Motor neuron (in vitro differentiated cells): ENCODE measurements at places on chromosomes 3 and 15. TPM values are rescaled to one million over a fixed set of nuclear protein-coding genes. Genes with fewer than 3 reads are reported as not detected.
A peak's percentile ranks its signal among the peaks of the same experiment; 100 is the strongest.

DNA sequence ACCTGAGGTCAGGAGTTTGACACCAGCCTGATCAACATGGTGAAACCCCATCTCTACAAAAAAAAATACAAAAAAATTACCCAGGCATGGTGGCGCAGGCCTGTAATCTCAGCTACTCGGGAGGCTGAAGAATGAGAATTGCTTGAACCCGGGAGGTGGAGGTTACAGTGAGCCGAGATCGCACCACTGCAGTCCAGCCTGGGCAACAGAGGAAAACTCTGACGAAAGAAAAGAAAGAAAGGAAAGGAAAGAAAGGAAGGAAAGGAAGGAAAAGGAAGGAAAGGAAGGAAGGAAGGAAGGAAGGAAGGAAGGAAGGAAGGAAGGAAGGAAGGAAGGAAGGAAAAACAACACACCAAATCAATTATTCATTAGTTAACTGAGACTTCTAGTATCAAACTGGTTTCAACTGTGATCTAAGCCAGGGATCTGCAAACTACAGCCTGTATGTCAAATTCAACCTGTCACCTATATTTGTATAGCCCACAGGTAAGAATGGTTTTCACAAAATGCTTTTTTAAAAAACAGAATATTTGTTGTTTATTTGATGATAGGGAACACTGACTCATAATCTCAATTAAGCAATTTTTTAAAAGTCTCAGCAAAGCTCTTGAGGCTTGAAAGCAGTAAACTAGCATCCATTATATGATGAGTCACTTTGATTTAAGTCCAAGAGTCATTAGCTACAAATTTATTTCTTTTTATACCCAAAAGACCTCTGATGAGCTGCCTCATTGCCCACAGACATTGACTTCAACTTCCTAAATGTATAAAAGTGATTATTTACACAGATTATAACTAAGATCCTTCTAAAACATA lies 127.6 kb downstream of the TBL1XR1 start:
- no peak for ATAC-seq

DNA sequence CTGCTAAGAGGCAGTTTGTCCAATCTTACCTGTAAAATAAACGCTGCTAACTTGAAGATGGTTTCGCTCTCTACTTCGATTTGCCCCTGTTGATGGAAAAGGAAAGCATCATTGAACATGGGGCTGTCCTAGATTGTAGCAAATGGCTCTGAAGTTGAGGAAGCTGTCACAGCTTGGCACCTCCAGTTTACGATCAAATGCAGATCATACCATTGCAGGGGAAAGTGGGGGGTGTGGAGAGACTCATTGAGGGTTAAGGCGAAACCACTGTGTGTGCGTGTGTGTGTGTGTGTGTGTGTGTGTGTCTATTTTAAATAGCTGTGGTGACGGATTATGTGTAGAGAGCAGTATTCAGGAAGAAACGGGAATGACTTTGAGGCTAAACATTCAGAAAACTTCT lies 127.6 kb upstream of the LMOD3 start:
- peak; percentile 92 for ATAC-seq

DNA sequence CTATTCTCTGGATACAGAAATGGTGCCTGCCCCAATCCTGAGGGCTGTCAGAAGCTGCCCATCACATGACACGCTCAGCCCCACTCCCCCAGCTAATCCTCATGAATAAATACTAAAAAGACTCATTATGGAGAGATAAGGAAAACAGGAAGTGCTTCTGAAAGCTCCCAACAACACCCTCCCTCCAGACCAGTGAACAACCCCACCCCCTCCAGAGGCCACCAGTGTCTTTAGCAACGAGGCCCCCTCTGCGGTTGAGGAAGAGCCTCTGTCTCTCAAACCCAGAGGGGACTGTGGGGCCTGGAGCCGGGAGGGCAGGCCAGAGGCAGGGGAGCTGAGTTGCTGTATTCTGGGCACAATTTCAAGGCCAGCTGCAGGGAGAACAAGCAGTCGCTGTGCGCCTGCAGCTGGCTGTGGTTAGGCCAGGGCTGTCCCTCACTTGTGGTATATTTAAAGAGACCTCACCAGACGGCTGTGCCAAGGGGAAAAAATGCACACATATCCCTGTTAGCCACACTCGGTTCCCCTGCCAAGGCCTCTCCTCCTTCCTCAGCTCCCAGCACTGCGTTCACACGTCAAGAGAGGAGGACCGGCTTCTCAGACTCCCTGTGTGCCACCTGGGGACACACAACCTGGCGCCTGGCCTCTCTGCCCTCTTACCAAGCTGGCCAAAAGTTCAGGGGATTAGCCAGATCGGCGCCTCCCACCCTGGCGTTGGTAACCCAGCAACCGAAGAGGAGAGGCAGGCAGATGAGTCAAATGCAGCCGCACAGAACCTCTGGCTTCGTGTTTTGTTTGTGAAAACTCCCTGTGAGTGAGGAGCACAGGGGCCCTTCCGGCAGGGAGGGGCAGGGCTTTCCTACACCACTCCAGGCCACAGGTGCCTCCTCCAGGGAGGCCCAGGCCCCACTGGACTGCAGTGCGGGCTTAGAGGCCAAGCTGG lies 101.2 kb upstream of the ETV5 start:
- peak; percentile 89 for ATAC-seq

Gene TNNC1
- 0.73 and 2.0 TPM in 2 replicates for total RNA-seq

Gene HHATL
- 0.82 TPM in 1 of 2 replicates, not detected in the other for total RNA-seq

- no peak for ATAC-seq
These were observed 11.9 kb downstream of the CHRM5 start for GRCh38 chr15:33980159-33980558.

- peak; percentile 99 for ATAC-seq
These were observed 69.4 kb downstream of the FHIT start for GRCh38 chr3:61181874-61182273.

Gene CADPS
- 134 and 158 TPM in 2 replicates for total RNA-seq

DNA sequence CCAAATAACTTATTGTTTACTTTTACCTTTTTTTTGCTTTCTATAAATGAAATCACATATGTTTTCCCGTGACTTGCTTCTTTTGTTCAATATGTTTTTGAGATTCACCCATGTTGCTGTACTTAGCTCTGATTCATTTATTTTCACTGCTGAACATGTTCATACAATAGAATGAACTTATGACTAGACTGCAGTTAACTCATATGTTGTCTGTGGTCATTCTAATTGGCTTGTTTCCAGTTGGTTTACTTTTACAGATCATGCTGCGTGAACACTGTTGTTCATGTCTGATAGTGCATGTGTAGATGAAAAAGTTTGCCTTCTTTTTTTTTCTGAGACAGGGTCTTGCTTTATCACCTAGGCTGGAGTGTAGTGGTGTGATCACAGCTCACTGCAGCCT lies 31.6 kb upstream of the SV2B start:
- ATAC-seq: no peak
